ENCODE measurements at places on chromosomes 6 and 20.

DNA sequence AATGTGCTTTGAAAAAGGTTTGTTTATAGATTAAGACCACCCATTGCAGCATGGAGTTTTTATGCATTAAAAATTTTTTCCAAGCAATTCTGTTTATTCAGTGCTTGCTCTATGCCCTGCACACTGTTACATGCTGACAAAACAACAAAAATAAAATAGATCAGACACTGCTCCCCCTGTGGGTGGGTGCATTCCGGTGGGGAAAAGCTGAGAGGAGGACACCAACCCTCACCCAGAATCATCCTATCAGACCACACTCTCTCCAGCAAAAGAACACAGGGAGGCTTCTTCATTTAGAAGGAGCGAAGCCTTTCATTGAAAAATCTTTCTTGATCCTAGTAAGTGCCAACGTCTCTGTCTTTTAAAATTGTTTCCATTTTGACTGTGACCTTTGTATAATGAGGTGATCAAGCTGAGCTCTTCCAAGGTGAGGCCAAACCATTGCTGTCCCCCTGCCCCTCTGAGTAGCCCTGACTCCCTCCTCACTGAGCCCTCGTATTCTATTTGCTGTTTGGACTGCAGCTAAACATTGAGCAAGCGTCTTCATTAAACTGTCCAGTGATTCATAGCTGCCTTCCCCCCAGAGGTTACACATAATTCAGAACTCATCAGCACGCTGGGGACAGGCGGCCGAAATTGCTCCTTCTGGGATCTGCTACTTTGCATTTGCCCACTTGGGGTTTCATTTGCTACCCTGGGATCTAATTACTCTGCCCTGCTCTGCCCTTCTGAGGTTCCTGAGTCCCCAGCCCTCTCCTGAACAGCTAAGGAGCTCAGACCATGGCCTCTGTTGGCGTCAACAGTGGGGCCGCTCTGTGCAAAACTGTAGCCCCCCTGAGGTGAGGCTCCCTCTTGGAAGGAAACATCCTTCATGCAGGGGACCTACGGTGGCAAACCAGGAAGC lies 102.4 kb downstream of the F13A1 start:
- DNase-seq: peak; percentile 28

DNA sequence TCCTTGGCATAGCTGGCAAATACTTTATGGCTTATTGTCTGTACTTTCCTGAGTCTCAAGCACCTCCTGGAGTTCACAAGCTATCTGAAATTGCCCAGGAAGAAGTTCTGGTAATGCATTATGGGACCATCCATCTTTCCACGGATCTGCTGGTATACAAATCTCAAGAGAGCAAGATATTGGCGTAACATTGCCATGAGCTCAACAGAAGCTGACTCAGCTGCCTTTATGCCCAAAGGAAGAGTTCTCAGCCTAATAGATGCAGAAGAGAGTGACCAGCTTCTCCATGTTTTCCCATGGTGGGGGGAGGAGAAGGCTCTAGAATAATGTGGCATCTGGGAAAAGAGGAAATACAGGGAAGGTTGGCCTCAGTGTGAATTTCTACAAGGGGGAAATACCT lies 78.7 kb downstream of the UST start:
- DNase-seq: no peak

- DNase-seq: no peak
These were observed 53.8 kb downstream of the ADAT2 start for GRCh38 chr6:143396497-143397226.

GRCh38 chr6:146813554-146813953 lies 214.8 kb downstream of the ADGB start:
- DNase-seq: peak; percentile 52

- no peak for DNase-seq
These were observed 2.0 kb downstream of the NNAT start for GRCh38 chr20:37523012-37523391.

DNA sequence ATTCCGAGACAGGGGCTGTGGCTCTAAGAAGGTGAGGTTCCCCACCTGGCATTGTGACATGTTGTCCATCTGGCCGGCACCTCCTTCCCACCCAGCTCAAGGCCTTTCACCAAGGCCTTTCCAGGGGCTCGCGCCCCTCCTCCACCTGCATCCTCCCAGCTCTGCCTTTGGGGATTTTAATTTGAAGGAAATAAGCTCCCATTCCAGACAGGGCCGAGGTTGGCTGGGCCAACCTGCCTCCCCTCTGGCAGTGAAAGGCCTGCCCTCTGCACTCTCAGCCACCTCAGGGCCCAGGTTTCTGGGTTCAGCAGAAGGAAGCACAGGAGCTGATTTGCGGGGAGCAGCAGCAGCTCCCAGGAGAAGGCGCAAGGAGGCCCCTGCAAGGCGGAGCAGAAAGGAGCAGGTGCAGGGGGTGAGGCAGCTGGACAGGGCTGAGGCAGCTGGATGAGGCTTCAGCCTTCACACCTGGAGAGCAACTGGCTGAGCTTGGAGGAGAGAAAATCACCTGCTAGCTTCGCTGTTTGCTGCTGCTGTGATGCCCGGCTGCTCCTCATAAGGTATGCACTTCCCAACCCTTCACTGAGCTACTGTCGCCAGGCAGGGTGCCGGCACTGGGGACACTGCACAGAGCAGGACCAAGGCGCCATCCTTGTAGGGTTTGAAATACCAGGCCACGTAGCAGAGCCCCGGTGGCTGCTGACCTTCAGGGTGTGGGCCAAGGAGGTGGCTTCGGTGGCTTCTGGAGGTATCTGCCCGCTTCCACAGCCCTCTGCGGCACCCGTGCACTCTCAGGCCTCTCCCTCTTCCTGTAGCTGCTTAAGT lies 147.0 kb downstream of the SYNDIG1 start:
- DNase-seq: no peak

- DNase-seq: peak; percentile 6
These were observed 80.6 kb upstream of the PROKR2 start for GRCh38 chr20:5397393-5397792.

- peak; percentile 61 for DNase-seq
These were observed 7.9 kb upstream of the PABPC1L start for GRCh38 chr20:44901974-44902373.

DNA sequence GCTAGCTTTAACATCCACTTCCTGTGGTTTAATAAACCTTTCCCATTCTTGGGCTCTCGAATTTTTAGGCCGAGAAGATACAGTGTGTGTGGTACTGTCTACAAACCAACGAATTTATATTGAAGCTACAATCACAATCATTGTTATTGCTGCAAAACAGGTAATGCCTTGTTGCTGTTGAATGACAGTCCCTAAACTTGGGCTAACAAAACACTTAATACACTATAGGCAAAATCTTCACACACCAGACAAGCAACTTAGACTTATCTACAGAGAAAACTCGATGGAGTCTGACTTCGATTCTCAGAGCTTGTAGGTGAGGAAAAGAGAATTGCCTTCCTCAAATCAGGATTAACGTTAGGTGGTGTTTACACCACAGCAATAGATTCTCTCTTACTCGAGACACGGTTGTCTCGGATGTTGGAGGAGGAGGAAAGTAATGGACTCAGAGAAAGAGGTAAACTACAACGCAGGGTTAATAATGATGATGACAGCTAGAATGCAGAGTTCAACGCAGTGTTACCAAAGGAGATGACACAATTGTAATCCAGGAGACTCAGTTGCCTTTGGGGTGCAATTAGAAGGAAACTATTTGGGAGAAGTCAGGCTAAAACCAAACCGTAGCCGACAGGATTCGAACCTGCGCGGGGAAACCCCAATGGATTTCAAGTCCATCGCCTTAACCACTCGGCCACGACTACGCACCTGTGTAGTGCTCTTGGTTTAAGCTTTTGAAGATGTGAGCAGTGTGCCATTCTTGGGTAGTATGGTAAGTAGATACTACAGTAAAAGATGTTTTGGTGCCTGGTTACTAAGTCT lies 32.5 kb upstream of the ZNF184 start:
- peak; percentile 62 for DNase-seq

DNA sequence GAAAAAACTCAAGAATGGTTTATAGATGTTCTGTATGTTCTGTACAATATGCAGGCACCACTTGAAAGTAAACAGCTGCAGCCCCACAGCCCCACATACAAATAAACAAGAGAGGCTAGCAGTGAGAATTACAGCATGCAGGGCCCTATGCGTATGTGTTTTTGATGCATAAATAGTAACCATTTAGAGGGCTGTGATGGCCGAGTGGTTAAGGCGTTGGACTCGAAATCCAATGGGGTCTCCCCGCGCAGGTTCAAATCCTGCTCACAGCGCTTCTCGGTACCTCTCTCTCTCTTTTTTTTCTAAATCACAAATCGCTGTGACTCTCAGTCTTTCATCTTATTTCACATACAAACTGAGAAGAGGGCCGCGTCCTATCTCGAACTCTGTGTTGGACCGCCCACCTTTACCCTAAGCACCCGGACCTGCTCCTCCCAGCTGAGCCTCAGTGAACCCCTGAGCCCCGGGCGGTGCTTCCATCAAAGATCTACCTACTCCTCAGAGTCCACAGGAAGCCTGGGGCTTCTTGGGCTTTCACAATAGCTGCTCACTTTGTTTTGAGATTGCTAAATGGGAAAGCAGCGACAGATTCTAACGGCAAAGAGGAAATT lies 37.7 kb upstream of the PRSS16 start:
- DNase-seq: no peak

DNA sequence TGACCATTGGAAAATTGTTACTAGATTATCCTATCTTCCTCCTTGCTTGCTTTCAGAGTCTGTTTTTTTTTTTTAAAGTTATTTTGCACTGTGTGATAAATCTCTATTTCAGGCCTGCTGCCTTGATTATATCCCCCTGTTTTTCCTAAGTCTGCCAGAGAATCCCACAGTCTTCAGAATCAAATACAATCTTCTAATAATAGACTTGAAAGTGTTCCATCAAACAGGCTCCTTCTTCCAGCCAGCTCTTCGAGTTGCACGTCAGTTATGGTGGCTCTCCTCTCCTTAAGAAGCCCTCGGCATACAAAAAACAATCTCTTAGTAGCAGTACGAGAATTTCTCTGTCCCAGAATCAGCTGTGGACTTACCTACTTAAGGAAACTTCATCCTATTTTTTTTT lies 92.9 kb upstream of the NOX3 start:
- DNase-seq: no peak

DNA sequence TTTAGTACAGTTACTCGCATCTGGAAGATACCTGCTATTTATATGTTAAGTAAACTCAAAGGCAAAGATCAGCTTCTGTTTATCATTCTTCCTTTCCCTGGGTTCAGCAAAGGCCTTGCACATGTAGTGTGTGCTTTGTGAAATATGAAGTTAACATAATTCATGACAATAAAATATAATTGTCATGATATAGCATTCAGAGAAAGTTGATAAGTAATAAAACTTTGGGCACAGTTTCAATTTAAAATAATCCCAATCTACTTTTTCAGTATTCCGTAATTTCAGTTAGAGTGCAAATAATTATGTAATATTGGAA lies 51.9 kb upstream of the ZNF217 start:
- no peak for DNase-seq

GRCh38 chr6:20791944-20792343 lies 257.7 kb downstream of the CDKAL1 start:
- peak; percentile 27 for DNase-seq

GRCh38 chr20:57079031-57080005 lies 187.1 kb downstream of the BMP7 start:
- DNase-seq: peak; percentile 95

- no peak for DNase-seq
These were observed 19.6 kb downstream of the SEC23B start for GRCh38 chr20:18527339-18527738.

DNA sequence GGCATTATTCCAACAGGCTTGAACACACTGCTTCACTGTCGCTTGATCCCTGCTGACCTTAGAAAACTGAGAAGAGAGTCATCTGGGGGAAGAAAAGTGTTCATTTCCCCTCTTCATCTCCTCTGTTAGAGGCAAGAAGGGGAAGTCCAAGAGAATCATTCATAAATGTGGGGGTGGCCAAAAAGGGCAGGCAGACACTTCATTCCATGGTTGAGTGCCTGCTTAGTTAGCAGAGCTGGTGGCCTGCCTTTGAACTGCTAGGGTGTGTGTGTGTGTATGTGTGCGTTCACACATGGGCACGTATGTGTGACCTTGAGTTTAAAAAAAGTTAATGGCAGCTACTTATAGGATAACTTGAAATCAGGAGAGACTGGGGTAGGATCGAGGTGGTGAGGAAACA lies 39.4 kb upstream of the RFPL4B start:
- no peak for DNase-seq

Measured in fibroblast of upper back skin (primary cell).